DND-41 (cell line): ENCODE measurements at places on chromosomes 3 and 15.

DNA sequence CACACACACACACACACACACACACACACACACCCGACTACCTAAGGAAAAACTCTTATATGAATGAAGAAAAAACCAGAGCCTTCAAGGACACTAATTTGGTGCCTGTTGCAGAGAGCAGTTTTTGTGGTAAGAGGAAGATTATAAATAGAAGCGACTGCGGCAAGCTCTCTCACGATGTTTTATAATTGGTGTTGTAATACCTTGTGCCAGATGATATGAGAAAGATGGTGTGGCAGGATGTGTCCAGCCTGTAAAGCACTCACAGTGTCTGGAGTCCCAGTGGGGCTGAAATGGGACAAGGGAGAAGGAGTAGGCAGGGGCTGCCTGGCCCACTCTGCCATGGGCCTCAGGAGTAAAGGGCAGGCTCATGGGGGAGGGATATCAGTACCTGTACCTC is 839.9 kb downstream of the AGBL1 start:
- DNase-seq = no peak

DNA sequence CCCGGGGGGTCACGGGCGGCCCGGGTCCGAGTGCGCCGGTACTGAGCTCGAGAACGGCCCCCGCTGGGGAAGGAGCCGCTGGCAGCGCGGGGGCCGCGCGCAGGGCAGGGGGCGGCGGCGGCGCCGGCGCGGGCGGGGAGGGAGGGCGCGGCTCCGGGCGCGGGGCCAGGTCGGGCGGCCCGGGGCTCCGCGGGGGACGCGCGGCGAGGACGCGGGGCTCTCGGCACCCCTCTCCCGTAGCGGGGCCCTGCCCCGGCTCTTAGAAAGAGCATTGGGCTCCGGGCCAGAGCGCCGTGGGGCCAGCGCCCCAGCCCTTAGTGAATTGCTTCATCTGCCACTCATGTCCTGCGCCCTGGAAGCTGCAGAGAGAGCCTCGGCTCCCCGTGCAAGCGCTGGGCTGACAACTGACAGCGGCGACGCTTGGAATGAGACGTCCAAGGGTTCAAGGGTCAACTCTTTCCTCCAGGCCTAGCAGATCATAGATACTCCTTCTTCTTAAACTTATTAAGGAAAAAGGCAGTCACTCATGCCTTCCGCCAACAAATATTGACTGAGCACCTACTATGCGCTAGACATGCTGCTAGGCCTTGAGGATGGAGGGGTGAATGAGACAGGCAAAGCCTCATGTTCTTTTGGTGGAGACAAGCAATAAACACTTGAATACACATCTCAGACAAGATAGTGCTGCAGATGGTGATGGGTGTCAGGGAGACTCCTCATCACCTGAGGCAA is 140.8 kb downstream of the SMAD6 start:
- no peak for DNase-seq

DNA sequence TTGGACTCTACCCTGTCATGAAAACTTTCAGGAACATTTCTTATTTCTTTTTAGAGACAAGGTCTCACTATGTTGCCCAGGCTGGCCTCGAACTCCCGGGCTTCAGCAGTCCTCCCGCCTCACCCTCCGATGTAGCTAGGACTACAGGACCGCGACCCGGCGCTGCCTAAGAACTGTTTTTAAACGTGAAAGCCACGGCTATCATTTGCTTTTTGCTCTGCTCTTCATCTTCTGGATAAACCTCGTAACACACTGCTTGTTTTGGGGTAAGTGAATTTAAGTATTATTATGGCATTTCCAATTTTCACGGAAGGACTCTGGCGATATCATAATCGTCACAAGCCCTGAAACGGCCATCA is 14.3 kb upstream of the CCNL1 start:
- no peak for DNase-seq

- no peak for DNase-seq
Measured at GRCh38 chr15:62430552-62430951, 265.5 kb upstream of the C2CD4B start.

- DNase-seq = no peak
Measured at GRCh38 chr3:105843994-105844393, 24.8 kb downstream of the CBLB start.

DNA sequence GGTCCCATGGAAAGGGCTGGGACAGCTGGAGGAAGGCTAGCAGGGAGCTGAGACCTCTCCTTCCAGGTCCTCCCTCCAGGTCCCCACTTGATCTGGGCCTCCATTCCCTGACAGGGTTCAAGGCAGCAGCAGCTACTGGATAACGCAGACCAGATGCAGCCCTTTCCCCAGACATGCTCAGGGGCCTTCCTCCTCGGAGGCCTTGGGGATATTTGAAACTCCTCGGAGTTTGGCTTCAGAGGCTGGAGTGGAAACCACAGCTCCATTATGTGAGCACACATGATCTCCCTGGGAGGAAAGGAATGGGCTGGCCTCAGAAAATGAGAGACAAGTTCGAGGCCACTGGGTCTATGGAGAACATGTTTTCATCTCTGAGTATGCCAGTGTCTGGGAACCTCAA is 119.3 kb downstream of the SMAD6 start:
- no peak for DNase-seq

- no peak for DNase-seq
Measured at GRCh38 chr15:77311618-77312398, 108.1 kb downstream of the PEAK1 start.

DNA sequence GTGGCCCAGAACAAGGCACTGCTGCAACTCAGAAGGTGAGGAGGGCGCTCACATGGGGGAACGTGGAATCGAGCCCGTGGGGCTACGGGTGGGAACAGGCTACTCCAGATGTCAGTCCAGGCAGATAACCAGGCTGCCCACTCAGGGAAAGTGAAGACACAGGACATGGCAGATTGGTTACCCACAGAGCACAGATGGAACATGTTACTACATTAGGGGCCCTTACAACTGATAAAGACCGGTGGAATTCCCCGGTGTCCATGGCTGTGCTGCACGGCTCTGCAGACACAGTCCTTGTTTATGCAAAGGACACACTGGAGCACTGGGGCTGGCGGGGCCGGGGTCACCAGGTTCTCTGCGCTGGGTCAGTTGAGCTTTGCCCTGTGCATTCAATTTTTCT is 36.9 kb downstream of the PCSK6 start:
- DNase-seq = no peak

DNA sequence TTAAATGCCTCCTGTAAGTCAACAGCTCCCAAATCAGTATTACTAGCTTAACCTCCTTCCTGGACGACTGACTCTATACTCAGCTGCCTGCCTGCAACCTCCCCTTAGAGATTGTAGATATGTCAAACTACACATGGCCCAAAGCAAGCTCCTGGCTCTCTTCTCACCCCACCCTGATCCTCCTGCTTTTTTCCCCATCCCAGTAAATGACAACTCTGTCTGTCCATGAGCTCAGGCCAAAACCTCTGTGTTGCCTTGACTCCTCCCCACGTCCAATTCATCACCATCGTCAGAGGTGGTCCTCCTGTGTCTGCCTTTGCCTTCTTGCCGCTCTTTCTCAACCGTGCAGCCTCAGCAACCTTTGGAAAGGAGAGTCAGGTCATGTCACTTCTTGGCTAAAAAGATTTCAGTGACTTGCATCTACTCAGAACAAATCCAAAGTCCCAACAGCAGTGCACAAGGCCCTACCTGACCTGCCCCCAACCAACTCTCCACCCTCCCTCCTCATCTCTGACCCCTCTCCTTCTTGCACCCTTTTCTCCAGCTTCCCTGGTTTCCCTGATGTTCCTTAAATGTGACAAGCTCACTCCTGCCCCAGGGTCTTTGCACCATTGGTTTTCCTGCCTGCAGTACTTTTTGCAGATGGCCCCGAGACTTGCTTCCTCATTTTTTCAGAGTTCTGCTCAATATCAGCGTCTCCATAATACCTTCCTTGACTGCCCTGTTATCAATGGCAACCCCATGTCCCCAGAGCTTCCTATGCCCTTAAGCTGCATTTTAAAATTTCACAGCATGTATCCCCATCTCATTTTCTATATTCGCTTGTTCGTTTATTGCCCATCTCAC is 52.8 kb downstream of the LSM3 start:
- DNase-seq = no peak

DNA sequence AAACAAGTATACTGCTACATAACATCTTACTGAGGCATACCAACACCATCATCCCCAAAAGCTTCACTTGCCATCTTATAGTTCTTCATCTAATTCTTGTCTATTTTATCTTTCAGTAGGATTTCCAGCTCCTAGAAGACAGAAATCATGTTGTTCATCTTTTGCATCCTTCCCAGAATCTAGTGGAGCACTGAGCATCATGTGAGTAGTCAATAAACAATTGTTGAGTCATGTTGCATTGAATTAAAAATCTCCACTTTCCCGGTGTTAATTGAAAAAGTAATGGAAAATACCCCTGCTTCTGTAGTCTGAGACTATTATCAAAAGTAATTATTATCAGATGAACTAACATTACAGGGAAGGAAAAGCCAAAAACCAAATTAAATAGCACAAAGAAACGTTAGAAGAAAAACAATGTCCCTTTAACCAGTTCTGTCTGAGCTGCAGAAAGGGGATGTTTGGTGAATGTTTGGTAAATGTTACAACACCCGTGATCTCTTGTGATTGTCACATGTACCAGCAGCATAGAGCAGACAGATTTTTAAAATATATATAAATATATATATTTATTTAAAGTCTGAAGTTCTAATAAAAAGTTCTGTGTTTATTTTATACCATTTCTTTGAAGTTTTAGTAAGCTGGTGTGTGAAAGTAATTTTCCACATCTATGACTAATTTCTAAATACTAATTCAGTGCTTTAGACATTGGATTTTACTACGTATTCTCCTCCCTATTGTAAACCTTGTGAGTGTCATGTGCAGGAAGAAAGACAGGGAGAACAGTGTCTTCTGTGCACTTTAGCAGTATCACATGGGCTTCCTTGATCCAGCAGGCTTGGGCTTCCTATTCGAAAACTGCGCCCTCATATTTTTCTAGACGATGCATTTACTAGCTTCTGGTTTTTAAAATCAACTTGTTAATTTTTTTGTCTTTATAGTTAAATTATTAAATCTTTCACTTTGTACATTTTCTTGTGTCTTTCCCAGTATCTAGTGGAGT is 85.6 kb downstream of the RAP2B start:
- DNase-seq = no peak

DNA sequence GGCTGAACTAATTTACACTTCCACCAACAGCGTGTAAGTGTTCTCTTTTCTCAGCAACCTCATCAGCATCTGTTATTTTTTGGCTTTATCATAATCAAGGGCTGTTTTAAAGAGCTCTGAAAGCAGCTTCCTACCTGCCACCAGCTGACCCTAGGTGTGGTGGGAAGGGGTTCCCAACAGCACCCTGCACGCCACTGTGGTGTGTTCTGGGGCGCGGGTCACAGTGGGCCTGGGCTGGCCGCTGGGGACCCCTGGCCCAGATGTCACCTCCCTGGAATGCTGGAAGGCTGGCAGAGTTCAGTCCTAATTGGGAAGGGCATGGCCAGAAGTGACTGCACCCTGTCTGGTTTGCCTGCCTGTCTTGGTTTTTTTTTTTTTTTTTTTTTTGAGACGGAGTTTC is 82.2 kb downstream of the ASB7 start:
- no peak for DNase-seq

DNA sequence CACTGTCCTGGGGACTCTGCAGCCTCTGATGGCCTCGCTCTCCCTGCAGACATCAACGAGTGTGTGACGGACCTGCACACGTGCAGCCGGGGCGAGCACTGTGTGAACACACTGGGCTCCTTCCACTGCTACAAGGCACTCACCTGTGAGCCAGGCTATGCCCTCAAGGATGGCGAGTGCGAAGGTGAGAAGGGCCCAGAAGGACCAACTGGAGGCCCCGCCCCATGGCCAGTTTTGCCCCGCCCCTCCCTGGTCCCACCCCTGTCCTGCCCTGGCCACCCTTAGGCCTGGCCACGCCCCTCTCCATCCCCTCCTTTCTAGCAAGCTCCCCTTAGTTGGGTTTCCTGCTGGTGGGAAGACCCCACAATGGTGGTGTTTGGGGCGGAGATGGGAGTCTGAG is 77.5 kb downstream of the FBLN2 start:
- no peak for DNase-seq

DNA sequence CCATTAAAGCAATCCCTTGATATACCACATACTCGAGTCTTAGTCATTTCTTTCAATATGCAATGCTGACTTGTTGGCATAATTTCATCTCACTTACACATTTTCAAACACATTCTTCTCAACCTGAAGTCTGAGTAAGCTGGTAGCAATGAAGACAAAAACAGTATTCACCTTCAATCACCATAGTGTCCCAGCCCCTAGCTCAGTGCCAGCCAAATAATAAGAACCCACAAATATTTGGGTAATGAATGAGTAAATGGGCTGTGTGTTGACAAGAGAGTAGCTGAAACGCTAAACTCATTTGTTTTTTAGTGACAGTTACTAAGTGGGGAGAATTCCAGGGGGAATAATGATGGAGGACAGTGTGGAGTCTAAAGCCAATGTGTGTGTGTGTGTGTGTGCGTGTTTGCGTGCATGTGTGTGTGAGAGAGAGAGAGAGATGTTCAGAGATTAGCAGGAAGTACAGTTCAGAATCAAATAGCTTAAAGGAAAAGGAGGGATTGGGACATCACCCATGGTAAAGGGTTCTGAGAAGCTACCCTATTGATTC is 165.7 kb downstream of the GAP43 start:
- no peak for DNase-seq

DNA sequence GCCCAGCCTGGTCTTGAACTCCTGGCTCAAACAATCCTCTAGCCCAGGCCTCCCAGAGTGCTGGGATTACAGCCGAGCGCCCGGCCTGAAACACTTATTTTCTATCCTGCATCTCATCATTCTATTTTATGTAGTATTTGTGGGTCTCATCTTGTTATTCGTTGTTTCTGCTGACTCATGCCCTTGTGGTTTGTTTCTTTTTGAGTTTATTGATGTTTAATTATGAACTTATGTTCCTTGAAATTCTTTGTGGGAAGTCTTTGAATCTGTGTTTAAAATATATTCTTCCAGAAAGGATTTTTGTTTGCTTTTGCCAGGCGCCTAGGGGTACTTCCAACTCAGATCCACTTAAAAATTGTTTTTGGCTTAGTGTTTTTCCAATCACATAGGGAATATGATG is 78.3 kb upstream of the C15orf39 start:
- DNase-seq = no peak

- no peak for DNase-seq
Measured at GRCh38 chr3:151638555-151639417, 94.9 kb upstream of the AADACL2 start.

DNA sequence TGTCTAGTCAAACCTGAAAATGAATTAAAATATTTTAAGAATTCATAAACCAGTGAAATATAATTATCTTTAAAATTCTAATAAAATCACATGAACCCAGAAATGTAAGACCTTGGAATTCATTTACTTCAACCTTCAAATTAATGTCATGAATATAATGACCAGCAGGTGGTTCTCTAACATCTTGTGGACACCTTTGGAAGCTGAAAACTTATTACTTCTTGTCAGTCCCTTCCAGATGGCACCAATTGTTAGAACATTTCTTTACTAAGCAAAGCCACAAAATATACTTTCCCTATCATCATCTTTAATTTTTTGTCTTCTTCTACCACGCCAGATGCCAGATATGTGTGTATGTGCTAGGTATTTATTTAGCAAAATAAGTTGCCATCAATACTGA is 240.0 kb downstream of the MBNL1 start:
- no peak for DNase-seq

GRCh38 chr15:70037292-70037640 is 60.5 kb downstream of the TLE3 start:
- no peak for DNase-seq

GRCh38 chr3:74866357-74867030 is 252.0 kb upstream of the CNTN3 start:
- DNase-seq = no peak
